ENCODE measurements at places on chromosomes 5 and 9.

GRCh38 chr5:108730617-108731340, 16.9 kb upstream of the FER start:
- no peaks in the 10 kb centered on the region for H3K36me3 ChIP-seq
- H3K27ac ChIP-seq: no peak overlapping the region
- H3K27me3 ChIP-seq: peaks cover 4% of the 10 kb centered on the region
- no peak overlapping the region for H3K4me3 ChIP-seq
- H3K4me1 ChIP-seq: peaks cover 19% of the 10 kb centered on the region

DNA sequence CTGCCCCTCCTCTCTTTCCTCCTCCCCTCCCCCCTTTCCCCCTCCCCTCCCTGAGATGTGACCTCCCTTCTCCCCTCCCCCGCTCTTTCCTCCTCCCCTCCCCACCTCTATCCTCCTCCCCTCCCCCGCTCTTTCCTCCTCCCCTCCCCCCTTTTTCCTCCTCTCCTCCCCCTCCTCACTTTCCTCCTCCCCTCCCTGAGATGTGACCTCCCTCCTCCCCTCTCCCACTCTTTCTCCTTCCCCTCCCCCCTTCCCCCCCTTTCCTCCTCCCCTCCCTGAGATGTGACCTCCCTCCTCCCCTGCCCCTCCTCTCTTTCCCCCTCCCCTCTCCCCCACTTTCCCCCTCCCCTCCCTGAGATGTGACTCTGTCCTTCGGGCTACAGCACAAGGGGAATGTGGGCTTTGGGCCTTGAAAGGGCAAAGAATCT, 169.8 kb downstream of the COL23A1 start:
- no peak overlapping the region for H3K4me3 ChIP-seq
- no peak overlapping the region for H3K27ac ChIP-seq
- H3K4me1 ChIP-seq: no peaks in the 10 kb centered on the region
- DNase-seq: no peak
- no peaks in the 10 kb centered on the region for H3K27me3 ChIP-seq
- H3K36me3 ChIP-seq: no peaks in the 10 kb centered on the region

DNA sequence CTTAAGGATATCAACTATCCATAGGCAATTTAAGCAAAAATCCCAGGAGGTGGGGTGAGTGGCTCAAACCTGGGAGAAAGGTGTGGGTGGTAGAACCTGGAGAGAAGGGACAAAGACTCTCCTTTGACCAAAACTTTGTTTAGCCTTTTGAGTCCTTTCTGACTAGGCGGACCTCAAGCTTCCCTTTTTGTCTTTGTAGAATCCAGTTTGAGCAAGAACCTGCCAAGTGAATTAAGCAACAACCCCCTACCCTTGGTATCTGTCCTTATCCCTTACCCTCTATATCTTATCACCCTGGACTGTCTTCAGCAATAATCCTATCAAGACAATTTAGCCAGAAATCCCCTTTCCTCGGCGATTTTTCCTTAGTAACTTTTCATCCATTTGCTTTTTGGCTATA, 53.5 kb upstream of the SLC28A3 start:
- no peaks in the 10 kb centered on the region for H3K36me3 ChIP-seq
- H3K27me3 ChIP-seq: no peaks in the 10 kb centered on the region
- DNase-seq: no peak
- H3K4me1 ChIP-seq: peaks cover 4% of the 10 kb centered on the region
- H3K27ac ChIP-seq: no peak overlapping the region

- no peak for DNase-seq
- no peaks in the 10 kb centered on the region for H3K27me3 ChIP-seq
- H3K4me1 ChIP-seq: no peaks in the 10 kb centered on the region
- H3K36me3 ChIP-seq: no peaks in the 10 kb centered on the region
- H3K27ac ChIP-seq: no peak overlapping the region
These were observed 141.2 kb downstream of the PRDM9 start for GRCh38 chr5:23648656-23649055.

- peak overlapping the region; percentile 7 for H3K27ac ChIP-seq
- H3K36me3 ChIP-seq: no peaks in the 10 kb centered on the region
- H3K4me3 ChIP-seq: no peak overlapping the region
- no peaks in the 10 kb centered on the region for H3K27me3 ChIP-seq
- no peak for DNase-seq
These were observed 43.3 kb upstream of the ZNF622 start for GRCh38 chr5:16508730-16509531.

DNA sequence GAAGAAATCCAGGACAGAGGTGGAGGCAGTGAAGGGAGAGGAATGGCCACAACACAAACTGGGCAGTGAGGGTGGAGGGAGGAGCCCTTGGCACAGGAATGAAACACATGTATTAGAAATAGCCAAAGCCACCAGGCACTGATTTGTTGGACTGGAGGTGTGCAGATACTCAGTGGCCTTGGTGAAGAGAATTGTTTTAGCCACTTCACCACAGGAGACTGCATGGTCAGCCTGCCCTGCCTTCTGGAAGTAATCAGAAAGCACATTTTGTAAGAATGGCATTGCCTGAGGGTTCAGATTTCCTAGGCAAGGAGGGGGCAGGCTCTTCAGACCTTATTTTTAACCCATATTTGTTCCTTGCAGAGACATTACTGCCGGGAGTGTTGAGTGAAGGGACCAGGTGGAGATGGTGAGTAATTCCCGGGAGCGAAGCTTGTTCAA, 2.2 kb downstream of the SGCD start:
- peaks cover 6% of the 10 kb centered on the region for H3K27me3 ChIP-seq
- no peak for DNase-seq
- H3K27ac ChIP-seq: no peak overlapping the region
- H3K4me3 ChIP-seq: no peak overlapping the region
- H3K4me1 ChIP-seq: no peaks in the 10 kb centered on the region
- no peaks in the 10 kb centered on the region for H3K36me3 ChIP-seq

DNA sequence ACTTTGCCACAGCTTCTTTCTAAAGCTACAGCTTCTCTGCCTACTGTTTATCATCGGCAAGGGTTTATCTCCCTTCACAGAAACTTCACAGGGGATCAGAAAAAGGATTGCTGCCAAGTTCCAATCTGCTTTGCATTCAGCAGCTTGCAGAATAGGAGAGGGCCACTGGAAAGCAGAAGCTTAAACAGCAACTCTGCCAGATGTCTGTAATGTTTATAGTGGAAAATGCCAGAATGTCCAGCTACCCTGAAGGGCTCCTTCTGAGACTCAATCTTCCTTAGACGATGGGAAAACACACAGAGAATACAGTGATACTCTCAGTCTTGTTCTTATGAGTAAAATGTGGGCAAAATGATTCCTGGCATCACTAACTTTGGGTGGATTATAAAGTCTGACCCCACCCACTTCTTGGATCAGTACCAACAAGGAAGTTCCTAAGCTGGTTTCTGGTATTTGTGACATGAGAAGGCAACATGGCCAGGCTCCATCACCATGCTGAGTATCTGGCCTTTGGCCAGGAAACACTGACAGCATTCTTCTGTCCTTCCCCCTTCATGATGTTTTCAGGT, 19.0 kb downstream of the STOM start:
- no peak overlapping the region for H3K4me3 ChIP-seq
- no peak for DNase-seq
- peaks cover 36% of the 10 kb centered on the region for H3K4me1 ChIP-seq
- no peaks in the 10 kb centered on the region for H3K27me3 ChIP-seq

DNA sequence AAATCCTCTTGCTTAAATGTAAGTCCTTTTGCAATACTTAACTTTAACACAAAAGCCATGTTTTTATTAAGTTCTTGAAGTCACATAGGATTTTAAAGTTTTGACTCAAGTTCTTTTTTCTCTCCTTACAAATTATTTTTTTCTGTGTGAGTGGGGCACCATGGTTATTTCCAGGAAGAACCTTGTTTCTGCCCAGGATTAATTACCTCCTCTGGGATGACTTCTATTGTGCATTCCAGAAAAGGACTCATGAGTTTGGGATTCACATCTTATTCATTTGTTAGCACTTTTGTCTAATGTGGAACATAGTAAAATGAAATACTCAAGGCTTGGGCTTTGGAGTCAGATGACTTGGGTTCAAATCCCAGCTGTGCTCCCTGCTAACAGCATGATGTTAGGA, 421.4 kb upstream of the WWC1 start:
- no peaks in the 10 kb centered on the region for H3K36me3 ChIP-seq
- no peak overlapping the region for H3K27ac ChIP-seq
- no peaks in the 10 kb centered on the region for H3K27me3 ChIP-seq
- no peak for DNase-seq

GRCh38 chr9:131886826-131887225, 146.9 kb upstream of the RAPGEF1 start:
- H3K4me3 ChIP-seq: no peak overlapping the region
- H3K27me3 ChIP-seq: no peaks in the 10 kb centered on the region
- no peak overlapping the region for H3K27ac ChIP-seq

DNA sequence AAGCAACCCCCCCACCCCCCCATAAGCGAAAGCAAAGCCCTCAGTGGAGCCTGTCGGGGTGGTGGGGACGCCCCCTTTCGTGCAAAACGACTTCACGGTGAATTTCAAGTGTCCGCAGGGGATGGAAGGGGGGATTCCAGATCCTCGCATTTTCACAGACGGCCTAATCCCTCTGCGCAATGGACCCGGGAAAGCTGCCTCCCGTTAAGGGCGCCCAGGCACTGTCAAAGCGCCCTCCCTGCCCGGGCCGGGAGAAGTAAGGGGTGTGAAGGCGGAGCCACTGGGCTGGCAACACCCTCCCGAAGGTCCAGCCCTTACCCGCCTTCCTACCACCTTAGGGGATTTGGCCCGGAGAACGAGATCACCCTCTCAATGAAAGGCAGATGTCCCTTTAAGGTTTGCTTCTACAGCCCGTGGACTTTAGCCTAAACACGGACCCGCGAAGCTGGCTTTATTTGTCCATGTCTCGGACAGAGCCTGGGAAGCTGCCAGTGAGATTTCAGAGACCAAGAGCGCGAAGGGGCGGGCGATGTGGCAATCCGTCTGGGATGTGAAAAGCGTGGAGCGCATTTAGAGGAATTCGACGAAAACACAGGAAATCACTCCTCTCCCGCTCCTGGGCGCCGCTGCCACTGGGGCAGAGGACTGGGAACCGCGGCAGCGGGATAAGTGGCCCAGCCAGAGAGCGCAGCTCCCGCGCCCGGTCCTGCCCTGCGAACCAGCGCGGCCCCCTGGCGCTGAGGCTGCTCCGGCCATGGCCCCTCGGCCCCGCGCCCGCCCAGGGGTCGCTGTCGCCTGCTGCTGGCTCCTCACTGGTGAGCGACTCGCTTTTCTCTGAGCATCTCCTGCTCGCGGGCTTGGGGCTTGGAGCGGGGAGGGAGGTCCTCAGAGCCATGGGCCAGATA, at the start of the genes ITGA1 and PELO:
Gene ITGA1 (plus strand): TSS at position 317 of the 905 bp plus-strand sequence. CDS start 438 bp downstream, at position 755.
Gene PELO (plus strand): TSS at position 317 of the 905 bp plus-strand sequence. CDS start 12,479 bp downstream, outside the sequence.
- DNase-seq: peak; percentile 22
- no peaks in the 10 kb centered on the region for H3K36me3 ChIP-seq
- no peaks in the 10 kb centered on the region for H3K27me3 ChIP-seq
- H3K4me1 ChIP-seq: peaks cover 18% of the 10 kb centered on the region
- no peak within 1 kb of the TSS for H3K27ac ChIP-seq
- peak within 1 kb of the TSS; percentile 76 for H3K4me3 ChIP-seq

- no peak for DNase-seq
- no peaks in the 10 kb centered on the region for H3K4me1 ChIP-seq
- H3K27me3 ChIP-seq: no peaks in the 10 kb centered on the region
- H3K36me3 ChIP-seq: no peaks in the 10 kb centered on the region
- H3K4me3 ChIP-seq: no peak overlapping the region
- H3K27ac ChIP-seq: no peak overlapping the region
These were observed 6.4 kb downstream of the TPM2 start for GRCh38 chr9:35683323-35683722.

- no peak for DNase-seq
- H3K4me1 ChIP-seq: no peaks in the 10 kb centered on the region
- H3K4me3 ChIP-seq: no peak overlapping the region
- no peaks in the 10 kb centered on the region for H3K36me3 ChIP-seq
- no peaks in the 10 kb centered on the region for H3K27me3 ChIP-seq
These were observed 617.4 kb upstream of the CDH10 start for GRCh38 chr5:25262221-25262620.

- H3K36me3 ChIP-seq: no peaks in the 10 kb centered on the region
- H3K4me1 ChIP-seq: no peaks in the 10 kb centered on the region
- H3K27me3 ChIP-seq: no peaks in the 10 kb centered on the region
- H3K27ac ChIP-seq: no peak overlapping the region
- no peak overlapping the region for H3K4me3 ChIP-seq
These were observed 232.5 kb downstream of the FBXL17 start for GRCh38 chr5:108149369-108149768.

All from CD4-positive, alpha-beta T cell (primary cell).